ENCODE measurements at places on chromosomes 2 and 18.

DNA sequence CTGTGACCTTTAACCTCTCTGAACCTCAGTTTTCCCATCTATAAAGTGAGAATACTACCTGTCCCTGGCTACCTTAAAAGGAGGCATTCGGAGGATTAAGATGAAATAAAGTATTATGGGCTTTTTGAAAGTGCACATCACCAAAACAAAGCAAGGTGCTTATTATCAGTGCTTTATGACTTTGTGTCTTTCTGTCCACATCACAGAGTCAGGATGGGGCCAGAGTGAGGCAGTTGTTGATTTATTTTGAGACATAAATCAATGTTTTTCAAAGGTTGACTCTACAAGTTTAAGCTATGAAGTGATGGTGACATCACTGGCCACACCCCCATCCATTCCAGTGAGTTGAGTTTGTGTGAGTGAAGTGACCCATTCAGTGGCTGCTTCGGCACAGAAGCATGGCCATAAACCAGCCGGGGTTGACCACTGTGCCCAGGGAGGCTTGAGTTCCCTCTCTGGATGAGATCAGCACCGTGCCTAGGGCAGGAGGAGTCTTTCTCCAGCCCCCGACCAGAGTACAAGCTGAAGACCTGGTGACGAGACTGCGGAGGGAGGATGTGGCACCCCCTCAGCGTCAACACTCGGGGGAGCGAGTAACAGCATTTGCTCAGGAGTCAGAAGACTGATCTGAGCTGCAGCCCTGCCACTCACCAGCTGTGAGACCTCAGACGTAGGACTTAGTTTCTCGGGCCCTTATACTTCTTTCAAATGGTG, 89.0 kb upstream of the PPP1CB start:
- DNase-seq, result no peak

- DNase-seq, result no peak
Measured at GRCh38 chr2:8389431-8390108, 292.3 kb upstream of the ID2 start.

GRCh38 chr2:151237422-151238025, 24.1 kb downstream of the RBM43 start:
- no peak for DNase-seq

- no peak for DNase-seq
Measured at GRCh38 chr2:226387499-226387942, 412.1 kb downstream of the IRS1 start.

GRCh38 chr2:211351987-211352386, 795.6 kb downstream of the CPS1 start:
- no peak for DNase-seq
